ENCODE measurements at places on chromosomes 5 and 9. TPM values are rescaled to one million over a fixed set of nuclear protein-coding genes. Genes with fewer than 3 reads are reported as not detected.

- DNase-seq, result no peak
Measured at GRCh38 chr9:16368237-16369087, 502.0 kb downstream of the BNC2 start.

DNA sequence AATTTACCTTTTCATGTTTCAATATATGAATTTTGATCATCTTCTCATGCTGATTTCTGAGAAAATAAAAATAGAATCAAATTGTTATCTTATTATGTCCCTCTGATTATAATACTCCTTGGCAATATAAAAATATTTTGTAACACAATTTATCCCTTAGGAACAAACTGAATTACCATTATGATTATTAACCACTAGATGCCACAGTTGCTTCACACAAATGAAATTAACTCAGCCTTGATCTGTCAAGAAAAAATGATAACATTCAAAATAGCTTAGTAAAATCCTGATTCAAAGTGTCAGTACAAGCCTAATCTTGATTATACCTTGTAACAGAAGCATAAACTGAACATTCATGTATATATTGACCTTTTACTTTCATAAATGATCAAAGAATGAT, 4.8 kb upstream of the CHSY3 start:
- DNase-seq, result no peak

Gene CDH9
- not detected for total RNA-seq

Gene FOXD1
- total RNA-seq, result 0.09 TPM

DNA sequence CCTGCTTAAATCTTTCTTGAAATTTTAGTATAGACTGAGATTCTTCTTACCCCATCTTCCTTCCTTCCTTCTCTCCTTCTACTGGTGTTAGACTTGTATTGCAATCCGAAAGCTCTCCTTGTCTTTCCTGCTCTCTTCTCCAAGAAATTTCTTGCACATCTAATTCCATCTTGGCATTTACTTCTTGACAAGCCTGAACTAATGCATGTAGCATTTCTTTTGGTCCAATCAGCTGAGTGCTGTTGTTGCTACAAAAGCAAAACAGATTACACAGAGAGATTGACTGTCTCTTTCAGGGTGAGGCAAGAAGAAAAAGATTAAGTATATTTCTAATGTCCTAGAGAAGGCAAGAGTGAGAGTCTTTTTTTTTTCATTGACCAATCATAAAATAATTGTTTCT, 51.6 kb upstream of the MAP1B start:
- DNase-seq, result no peak

- no peak for DNase-seq
Measured at GRCh38 chr5:143188083-143188482, 215.4 kb downstream of the NR3C1 start.

DNA sequence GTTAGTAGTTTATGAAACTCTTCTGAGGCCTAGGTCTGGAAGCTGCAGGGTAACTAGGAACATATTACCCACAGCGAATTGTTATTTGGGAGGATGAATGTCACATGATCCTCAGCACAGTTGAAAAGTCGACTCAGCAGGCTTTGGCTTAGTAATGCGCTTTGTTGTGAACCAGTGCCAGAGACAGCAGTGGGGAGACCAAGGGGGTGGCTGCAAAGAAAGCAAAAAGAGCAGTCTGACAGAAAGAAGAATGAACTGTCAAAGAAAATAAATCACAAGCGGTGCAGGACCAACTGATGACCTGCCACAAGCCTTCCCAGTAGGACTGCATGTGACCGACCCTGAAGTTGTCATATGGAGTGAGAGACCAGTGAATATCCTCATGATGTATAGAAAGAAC, 170.0 kb downstream of the CCDC171 start:
- no peak for DNase-seq

Gene CCDC107
- total RNA-seq, result 21.8 TPM

Gene GZMA
- 87.6 TPM for total RNA-seq

DNA sequence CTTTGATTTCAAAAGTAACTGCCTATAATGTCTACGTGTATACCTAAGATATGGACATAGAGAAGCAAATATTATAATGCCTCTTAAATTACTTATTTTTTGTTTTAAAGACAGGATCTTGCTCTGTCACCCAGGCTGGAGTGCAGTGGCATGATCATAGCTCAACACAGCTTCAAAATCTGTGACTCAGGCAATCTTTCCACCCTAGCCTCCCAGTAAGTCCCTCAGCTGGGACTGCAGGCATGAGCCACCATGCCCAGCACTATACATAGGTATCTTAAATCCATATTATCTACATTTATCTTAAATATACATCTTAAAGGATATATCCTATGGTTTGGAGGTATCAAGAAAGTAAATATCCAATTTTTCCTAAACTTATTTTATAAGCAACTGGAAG, 261.2 kb downstream of the ARL15 start:
- DNase-seq, result no peak

GRCh38 chr9:6894135-6894534, 136.4 kb downstream of the KDM4C start:
- DNase-seq, result peak; percentile 76

Gene HRCT1
- total RNA-seq, result not detected

GRCh38 chr5:117107859-117108258, 533.2 kb upstream of the SEMA6A start:
- DNase-seq, result no peak

Gene F2RL1
- total RNA-seq, result 0.14 TPM

DNA sequence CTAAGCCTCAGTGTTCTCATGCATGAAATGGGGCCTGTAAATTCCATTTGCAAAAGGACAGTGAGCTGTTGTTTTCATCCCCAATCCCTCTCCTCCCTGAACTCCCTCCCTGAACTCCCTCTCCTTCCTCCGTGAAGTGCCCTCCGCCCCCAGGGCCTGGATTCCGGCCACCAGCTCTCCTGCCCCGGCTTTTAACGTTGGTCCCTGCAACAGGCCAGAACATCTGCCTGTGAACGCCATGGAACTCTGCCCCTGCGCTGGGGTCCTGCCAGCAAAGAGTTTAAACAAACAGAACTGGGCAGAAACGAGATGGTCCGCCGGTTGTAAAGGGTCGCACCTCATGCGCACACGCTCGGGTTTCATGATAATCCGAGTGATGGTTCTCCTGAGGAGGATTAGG, 62.4 kb downstream of the SMIM23 start:
- no peak for DNase-seq

DNA sequence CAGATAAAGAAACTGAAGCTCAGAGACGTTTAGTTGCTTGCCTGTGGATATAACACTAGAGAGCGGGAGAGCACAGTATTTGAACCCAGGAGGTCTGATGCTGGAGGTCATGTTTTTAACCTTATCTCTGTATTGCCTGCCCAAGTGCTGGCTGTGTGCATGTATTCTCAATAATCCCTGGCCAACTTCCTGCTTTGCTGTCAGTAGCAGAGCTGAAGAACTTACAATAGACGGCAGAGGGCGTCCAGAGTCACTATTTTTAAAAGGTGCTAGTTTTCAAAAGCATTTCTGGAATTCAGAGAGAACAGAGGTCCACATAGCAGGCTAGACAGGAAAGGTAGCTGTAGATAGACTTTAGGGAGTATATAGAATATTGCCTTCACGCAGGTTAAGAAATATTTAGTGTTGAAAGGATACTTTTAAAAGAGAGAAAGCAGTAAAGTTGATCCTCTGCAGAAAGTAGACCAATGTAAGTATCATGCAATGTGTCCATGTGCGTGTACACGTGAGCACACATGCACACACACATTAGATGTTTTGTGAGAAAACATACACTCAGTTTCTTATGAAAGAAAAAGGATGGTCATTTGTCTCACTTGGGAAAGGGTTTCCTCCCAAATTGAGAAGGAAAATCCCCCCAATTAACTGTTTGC, 46.3 kb downstream of the PTCD2 start:
- peak; percentile 79 for DNase-seq

- DNase-seq, result peak; percentile 57
Measured at GRCh38 chr5:129905473-129906176, 1.4 kb downstream of the CHSY3 start.

GRCh38 chr5:51567636-51568035, 184.4 kb downstream of the ISL1 start:
- DNase-seq, result no peak

GRCh38 chr5:118924006-118924389, 64.3 kb downstream of the DTWD2 start:
- no peak for DNase-seq

DNA sequence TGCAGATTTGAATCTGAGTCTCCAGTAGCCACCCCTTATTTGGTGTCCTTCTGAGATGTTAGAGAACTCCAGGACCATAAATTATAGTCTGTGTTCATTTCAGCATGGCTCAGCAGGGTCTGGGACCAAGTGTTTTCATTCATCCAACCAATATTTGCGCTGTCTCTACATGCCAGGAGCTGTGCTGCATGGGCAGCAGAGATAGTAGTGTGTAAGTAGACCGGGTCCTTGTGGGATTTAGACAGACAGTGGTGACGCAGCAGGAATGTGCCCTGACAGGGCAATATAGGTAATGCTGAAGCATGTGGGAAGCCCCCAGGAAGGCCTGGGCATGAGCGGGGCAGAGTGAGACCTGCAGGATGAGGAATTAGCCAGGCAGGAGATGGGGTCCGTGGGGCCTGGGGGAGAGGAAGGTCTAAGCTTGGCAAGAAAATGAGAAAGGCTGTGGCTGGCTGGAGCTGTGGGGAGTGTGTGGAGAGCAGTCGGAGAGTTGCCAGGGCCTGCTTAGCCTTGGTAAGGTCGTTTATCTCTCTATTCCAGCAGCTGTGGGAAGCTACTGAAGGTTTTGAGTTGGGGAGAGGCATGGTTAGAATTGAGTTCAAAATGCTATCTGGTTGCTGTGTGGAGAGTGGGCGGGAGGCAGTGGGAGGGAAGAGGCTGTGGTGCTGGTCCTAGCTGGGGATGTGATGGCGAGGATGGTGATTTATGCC, 16.8 kb downstream of the STXBP1 start:
- DNase-seq, result no peak

Gene C1QTNF3
- total RNA-seq, result 2.0 TPM

Gene SLC23A1
- total RNA-seq, result 2.1 TPM

- DNase-seq, result no peak
Measured at GRCh38 chr5:73946919-73947602, 321.1 kb downstream of the ARHGEF28 start.

DNA sequence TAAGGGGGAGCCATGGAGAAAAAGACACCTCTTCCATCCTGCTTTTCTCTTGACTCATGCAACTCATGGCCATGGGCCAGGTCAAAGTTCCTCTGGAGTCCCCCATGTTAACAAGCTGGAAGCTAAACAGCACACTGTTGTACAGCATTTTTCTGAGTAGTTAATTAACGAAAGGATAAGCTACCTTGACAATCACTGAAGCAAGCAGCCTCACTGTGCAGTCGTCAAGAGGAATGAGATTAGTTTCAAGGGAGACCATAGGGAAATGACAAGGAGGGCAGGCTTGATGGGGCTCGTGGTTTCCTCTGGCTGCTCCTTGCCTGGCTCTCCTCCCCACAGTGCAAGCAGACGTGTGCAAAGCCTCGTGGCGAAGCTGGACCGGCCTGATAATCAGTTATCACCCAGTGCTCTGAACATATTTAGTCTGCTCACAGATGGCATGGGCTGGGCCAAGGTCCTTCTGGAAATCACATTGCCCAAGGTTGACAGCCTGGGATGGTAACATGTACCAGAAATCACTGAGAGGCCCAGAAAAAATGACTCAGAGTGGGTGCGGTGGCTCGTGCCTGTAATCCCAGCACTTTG, 209.5 kb downstream of the SLIT3 start:
- DNase-seq, result no peak

- no peak for DNase-seq
Measured at GRCh38 chr5:983238-983524, 25.4 kb upstream of the NKD2 start.

DNA sequence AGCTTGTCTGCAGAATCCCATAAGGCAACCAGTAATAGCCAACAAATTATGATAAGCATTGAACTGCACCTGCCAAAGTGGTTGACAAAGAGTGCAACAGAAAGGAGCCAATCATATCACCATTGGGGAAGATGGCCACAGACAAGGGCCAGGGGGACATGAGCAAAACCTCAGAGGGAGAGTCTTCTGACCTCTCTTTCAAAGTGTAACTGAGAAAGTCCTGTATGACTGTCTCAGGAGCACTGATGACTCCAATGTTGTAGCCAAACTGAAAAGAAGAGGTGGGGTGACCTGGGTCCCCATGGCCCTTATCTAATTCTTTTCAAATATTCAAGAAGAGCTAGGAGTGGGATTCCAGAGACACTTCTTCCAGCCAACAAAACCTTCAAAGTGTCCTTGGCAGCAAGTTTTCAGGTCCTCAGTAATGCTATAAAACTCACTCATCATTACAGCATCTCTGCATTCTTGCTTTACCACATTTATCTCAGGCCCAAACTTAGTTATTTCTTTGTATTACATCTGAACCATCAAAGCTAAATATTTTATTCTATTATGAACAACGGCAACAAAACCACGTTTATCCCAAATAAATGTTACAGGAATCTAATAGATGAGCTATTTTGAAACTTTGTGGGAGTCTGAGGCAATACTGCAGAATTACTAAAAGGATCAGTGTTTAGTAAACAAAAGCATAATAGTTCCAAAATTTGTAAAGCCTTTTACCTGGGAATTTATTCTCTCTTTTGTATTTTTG, 24.4 kb downstream of the FBLL1 start:
- DNase-seq, result no peak

DNA sequence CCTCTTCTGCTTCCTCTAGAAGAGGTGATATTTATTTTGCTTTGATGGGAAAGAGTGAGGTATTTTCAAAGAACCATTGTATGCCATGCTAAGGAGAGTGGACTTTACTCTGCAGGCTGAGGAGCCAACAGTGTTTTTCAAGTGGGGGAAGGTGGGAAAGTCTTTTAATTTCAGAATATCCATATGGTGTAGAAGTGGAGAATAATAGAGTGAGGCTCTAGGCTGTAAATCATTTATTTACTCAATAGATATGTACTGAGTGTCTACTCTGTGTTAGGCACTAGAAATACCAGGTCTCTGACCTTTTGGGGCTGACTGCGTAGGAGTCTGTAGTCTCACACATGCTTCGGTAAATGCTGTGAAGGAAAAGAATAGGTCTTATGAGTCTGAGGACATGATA, 30.7 kb upstream of the TENT2 start:
- DNase-seq, result no peak

DNA sequence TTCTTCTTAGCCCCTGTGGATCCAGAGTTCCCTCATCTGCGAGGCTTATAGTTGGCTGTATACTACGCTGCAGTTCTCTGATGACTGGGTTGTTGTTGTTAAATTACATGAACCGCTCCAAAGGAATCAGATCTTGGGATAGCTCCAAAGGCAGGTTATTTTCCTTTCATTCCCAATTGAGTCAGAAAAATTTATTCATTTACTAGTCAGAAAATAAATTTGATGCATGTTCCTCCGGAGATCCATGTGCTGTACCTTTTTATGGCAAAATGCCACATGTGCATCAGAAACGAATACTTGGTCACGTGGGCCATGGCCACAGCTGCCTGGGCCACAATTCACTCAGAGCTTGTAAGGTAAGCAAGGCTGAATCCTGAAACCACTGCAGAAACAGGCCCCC, 304.0 kb downstream of the NR2F1-AS1 start:
- DNase-seq, result no peak

DNA sequence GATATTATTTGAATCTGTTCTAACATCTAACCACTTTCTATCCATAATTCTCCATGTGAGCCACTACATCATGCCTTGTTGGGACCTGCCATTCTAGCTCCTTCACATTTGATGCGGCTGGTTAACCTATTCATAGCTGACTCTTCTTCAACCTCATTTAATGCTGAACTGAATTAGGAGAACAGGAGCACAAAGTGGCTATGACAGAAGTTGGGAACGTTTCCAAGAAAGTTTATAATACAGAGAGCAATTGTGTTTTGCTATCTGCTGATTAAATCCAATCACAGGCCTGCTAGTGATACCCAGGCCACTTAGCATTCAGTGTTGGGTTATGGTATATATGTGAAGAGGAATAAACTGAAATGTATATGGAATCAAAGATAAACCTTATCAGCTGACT, 440.3 kb downstream of the PTPRD start:
- DNase-seq, result no peak

Gene SLIT3
- total RNA-seq, result 1.1 TPM

- DNase-seq, result no peak
Measured at GRCh38 chr9:125312411-125312810, 50.8 kb downstream of the GAPVD1 start.
